Sigmoid colon (tissue), 7 donors: ENCODE measurements at places on chromosomes 11 and 22.

- peak; percentile 59 for DNase-seq
Measured at GRCh38 chr22:32564170-32565001, 89.8 kb downstream of the FBXO7 start.

GRCh38 chr11:102523887-102524286 lies 6.7 kb downstream of the MMP7 start:
- no peak for DNase-seq

DNA sequence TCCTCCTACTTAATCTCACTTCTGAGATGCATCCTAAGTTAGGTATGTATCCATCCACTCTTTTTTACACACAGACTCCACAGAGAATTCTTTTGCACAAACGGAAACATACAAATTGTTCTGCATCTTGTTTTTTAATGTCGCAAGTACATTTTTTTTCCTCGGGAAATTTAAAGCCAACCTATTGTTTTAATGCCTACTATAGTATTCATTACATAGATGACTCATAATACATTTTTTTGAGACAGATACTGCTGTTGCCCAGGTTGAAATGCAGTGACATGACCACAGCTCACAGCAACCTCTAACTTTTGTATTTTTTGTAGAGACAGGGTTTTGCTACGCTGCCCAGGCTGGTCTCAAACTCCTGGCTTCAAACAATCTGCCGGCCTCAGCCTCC lies 90.8 kb upstream of the TMEM45B start:
- DNase-seq: no peak

GRCh38 chr11:45022294-45023064 lies 71.8 kb upstream of the TP53I11 start:
- DNase-seq: no peak

- DNase-seq: no peak
Measured at GRCh38 chr11:93648158-93648557, 13.3 kb upstream of the CEP295 start.

DNA sequence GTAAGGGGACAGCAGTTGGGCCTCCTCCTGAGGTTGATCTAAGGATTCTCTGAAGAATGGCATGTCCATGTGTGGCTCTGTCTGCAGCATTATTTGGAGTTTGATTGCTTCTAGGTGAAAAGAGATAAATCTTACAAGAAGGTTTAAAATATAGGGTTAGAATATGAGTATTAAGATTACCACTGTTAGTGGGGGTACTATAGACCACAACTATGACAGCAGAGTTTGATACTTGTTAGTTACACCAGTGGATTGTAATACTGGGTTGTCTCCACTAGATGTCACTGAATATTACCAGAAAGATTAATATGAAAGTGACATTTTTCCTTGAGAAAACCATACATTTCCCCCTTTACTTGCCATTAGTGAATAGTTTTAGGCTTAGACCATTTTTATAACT lies 47.9 kb downstream of the ZNF280B start:
- no peak for DNase-seq

DNA sequence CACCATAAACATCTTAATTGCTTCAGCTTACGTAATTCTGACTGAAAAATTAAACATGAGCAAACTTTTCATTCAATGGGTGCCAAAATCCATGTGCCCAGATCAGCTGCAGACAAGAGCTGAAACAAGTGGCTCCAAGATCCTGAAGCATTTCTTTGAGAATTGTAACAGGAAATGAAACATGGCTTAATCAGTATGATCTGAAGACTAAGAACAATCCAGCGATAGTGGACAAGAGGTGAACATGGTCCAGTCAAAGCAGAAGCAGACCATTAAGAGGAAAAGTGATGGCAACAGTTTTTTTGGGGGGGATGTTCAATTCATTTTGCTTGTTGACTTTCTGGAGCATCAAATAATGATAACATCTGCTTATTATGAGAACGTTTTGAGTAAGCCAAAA lies 1964.5 kb upstream of the RAG2 start:
- no peak for DNase-seq

DNA sequence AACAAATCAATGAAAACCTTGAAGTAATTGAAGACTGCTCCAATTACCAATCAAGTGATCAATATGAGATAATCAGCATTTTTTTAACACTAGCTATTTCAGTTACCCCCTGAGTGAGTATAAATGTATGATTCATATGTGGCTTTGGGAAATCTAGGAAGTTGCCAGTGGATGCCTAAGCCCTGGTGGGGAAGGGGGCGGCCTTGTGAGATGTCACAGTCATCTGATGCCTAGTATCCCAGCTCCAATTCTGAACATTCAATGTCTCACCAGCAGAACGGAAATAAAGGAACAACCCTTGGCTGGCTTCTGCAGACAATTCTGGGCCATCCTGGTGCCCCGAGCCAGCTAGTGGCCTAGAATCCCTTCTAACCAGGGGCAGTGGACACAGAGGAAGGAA lies 58.5 kb upstream of the TIMP3 start:
- no peak for DNase-seq

- DNase-seq: no peak
Measured at GRCh38 chr11:35179466-35180135, 40.6 kb downstream of the CD44 start.

GRCh38 chr11:95827696-95828095 lies 37.4 kb downstream of the CEP57 start:
- DNase-seq: no peak

GRCh38 chr11:116602637-116602942 lies 170.2 kb downstream of the BUD13 start:
- no peak for DNase-seq

DNA sequence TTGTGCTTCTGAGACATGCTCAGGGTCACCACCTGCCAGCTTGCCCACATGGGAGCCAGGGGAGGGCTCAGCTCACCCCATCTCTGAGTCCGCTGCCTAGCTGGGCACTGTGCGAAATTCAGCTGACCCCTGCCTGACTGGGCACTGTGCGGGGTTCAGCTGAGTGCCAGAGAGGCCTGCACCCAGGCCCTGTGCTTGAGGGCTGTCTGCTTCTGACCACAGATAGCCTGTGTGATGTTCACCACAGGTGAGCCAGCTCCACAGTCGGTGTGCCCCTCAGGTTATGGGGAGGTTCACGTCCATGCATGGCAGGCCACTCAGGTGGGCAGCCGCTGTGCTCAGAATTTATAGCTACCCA lies 84.5 kb upstream of the SUSD2 start:
- DNase-seq: peak; percentile 49

DNA sequence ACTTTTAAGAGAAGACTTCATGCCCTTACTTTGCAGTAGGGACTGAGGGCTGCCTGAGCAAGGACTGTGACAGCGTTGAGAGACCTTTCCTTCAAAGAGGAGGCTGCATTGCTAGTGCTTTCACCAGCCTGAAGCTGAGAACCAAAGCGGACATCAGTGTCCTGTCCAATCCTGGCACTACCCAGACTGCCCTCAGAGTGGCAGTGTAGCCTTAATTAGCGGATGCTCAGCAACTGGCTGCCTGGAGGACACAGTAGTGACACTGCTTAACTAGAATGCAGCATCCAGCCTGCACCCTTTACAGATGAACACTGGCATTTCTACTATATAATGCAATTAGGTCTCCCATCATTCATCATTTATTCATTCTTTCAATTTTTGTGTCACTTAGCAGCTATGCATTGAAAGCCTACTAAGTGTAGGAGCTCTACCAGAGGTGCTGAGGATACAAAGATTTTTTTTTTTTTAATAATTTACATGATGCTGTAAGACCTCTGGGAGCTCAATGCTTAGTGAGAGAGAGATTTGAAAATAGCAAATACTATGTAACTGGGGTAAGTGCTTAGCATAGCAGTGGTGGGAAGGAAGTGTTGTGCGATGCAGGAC lies 36.9 kb upstream of the SLC36A4 start:
- DNase-seq: peak; percentile 84

- DNase-seq: no peak
Measured at GRCh38 chr11:75667255-75667830, 1.5 kb downstream of the MAP6 start.

GRCh38 chr11:98566978-98567377 lies 453.8 kb upstream of the CNTN5 start:
- no peak for DNase-seq

DNA sequence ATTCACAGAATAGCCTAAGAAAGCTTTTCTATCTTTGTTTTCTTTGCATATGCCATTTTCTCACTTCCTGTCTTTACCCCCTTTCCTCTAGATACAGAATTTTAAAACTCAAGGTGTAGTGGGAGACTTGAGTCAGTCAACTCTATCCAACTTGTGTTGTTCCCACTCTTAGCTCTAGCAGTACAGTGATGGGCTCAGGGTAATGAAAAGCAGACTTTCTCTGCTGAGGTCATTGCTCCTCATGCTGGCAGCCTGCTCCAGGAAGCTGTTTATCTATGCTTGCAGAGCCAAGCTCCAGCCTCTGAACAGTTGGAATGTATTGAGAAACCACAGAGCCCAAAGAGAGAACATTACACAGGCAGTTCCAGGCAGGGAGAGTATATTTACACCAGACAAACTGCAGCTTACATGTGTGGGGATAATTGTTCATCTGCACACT lies 68.1 kb downstream of the CSTPP1 start:
- DNase-seq: peak; percentile 97

DNA sequence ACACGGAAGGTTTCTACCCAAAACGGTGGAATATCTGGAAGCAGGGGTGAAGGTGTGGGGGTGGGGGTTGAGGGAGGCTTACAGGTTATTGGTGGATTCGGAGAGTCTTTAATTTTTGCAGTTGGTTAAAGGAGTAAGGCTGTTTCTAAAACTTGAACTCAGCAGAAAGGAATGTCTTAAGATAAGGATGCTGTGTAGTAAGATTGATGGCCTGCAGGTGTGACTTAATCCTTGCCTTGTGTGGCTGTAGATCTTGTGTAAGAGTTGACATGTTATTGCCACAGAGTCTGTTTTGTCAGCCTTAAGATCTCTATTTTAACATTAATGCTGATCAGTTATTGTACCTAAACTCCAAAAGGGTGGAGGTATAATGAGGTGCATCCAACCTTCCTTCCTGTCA lies 16.4 kb upstream of the OR6M1 start:
- no peak for DNase-seq

DNA sequence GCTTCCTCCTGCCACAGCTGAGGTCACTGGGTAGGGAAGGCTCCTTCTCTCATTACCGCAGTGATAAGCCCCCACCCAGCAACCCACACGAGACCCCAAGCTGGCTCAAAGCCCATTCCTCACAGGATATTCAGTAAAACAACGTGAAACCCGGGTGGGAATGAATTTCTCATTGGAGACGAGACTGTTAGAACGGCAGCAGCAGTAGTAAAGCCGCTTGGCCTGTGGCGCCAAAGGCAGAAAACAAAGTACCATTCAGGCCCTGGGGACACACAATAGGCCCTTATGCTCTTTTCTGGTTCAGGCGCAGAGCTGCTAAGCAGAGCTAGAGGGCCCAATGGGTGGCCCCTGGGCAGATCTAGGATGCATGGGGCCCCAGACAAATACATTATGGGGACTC lies 45.3 kb downstream of the PC start:
- no peak for DNase-seq

- DNase-seq: peak; percentile 90
Measured at GRCh38 chr11:10351765-10352641, 47.1 kb downstream of the ADM start.

- DNase-seq: no peak
Measured at GRCh38 chr11:126188332-126189108, 22.9 kb downstream of the RPUSD4 start.

DNA sequence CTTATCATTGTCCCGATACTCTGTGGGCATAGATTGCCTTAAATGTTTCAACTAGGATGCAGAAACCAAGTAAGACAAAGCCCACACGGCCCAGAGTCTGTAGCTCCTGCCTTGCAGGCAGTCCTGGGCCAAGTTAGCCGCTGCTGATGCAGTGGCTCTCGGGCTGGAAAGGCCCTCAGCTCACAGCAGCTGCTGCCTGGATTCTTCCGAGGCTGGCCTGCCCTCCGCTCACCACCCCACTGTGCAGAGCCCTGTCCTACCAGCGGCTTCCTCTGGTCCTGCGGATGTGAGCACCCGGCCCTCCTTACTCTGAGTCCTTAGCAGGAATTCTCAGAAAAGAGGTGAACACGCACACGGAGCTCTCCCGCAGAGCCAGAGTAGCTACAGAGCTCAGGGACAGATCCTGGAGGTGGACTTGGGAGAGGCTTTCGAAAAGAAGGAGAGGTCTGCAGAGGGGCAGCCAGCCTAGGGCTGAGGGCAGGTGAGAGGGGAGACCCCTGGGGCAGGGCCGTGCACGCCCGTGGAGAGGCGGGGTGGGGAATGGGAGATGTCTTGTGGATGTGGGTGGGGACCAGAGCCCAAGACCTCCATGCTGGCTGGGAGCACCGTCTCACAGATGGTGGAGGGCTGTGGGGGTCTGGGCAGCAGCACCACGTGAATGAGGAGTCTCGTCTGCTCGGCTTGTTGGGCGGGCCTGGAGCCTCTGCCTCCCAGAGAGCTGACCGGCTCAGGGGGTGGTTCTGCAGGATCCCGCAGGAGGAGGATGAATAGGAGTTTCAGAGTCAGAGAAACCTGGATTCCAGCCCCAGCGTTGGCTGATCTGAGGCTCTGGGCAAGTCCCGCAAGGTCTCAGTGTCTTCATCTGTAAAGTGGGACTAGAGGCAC lies 117.4 kb upstream of the B3GAT1 start:
- peak; percentile 61 for DNase-seq

GRCh38 chr11:8962841-8963240 lies 1.4 kb downstream of the TMEM9B start:
- no peak for DNase-seq

DNA sequence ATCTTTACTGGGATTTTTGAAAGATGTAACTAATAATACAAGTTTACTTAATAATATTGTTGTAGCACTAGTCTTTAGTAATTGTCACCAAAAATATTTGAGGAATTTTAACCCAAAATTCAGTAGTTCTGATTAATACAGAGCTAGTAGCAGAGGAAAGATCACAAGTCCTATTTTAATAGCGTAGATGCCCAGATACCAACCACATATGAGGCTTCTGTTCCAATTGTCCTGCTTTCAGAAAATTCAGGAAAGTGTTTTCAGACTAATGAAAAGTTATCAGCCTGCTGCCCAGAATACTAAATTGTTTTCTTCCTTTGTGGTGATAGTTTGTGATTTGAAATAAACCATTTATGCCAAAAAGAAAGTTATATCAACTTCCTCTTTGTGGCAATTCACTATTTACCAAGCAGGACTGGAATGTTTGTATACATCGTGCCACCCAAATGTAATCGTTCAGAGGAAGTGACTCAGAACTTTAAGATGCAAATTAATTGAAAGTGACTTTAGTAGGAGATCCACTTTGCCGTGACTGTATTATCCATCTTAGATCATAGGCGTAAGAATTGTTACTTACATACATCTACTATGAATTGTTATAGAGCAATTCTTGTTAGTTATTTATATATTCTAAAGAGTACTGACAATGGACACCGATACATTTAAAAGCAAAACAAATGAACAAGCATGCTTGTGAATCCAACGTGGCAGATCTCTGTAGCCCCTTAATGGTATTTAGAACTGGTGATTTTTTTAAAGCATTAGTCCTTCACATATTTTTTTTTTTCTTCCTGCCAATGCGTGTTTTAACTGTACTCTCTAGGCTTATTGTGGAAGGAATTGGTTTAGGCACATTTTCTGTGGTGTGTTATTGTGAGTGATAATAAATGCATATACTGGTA lies 231.0 kb downstream of the DDX10 start:
- DNase-seq: no peak

- DNase-seq: no peak
Measured at GRCh38 chr22:42470366-42471082, 38.3 kb upstream of the NFAM1 start.

GRCh38 chr11:36492724-36493304 lies 17.3 kb downstream of the TRAF6 start:
- no peak for DNase-seq

- DNase-seq: no peak
Measured at GRCh38 chr11:7272373-7272772, 20.7 kb downstream of the SYT9 start.
